ENCODE measurements at places on chromosomes 3 and 15. TPM values are rescaled to one million over a fixed set of nuclear protein-coding genes. Genes with fewer than 3 reads are reported as not detected.

GOLGA6L10 gene
- 1.5 TPM for total RNA-seq

GOLGA8Q gene
- not detected for total RNA-seq

ATP13A4 gene
- total RNA-seq: not detected

HEG1 gene
- 153 TPM for total RNA-seq

MCF2L2 gene
- total RNA-seq: not detected

IRAK2 gene
- 1.3 TPM for total RNA-seq

FBXW12 gene
- not detected for total RNA-seq

FOXB1 gene
- total RNA-seq: not detected

SLC6A11 gene
- not detected for total RNA-seq

MUC20 gene
- total RNA-seq: 52.0 TPM

RHCG gene
- 0.43 TPM for total RNA-seq

- H3K27me3 ChIP-seq: no peaks in the 10 kb centered on the region
- no peaks in the 10 kb centered on the region for H3K36me3 ChIP-seq
- no peak overlapping the region for H3K4me3 ChIP-seq
- H3K4me1 ChIP-seq: no peaks in the 10 kb centered on the region
Measured at GRCh38 chr3:59318881-59319280, 269.1 kb upstream of the CFAP20DC start.

DNA sequence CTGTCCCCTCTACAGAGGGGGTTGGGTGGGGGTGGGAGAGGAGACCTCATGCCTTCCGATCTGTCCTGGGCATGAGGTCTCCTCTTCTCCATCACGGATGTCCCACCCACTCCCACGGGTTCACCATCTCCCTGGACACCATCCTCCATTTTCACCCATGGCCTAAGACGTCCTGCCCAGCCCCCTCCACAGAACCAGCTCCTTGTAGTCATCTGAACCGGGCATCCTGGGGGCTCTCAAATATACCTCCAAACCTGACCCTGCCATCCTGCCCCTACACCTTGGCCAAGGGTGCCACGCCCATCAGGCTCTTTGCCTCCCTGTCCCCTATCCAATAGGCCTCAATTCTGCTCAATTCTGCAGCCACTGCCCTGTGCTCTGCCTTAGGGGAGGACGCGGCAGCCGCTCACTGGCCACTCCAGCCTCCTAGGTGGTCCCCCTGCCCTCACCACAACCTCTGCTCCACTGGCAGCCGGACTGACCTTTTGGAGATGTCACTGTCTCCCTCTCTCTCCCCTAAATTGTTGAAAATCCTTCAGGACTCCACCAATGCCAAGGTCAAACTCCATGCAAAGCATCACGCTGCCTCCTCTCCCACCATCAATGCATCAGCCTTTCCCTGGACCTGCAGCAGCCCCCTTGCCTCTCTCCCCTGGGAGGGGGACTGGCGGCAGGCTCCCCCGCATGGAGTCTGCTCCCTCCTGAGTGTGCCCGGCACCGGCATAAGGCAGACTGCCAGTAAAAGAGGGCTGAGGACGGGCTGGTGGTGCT, 9.4 kb upstream of the ANPEP start:
- DNase-seq: no peak
- H3K27me3 ChIP-seq: no peaks in the 10 kb centered on the region
- peaks cover 16% of the 10 kb centered on the region for H3K4me1 ChIP-seq
- no peak overlapping the region for H3K27ac ChIP-seq

- no peak overlapping the region for H3K4me3 ChIP-seq
- H3K27me3 ChIP-seq: no peaks in the 10 kb centered on the region
- H3K27ac ChIP-seq: no peak overlapping the region
- H3K36me3 ChIP-seq: peaks cover 41% of the 10 kb centered on the region
- no peak for DNase-seq
Measured at GRCh38 chr15:41848631-41849030, 10.0 kb downstream of the PLA2G4B start.

- no peaks in the 10 kb centered on the region for H3K36me3 ChIP-seq
- H3K27ac ChIP-seq: peak overlapping the region; percentile 67
- H3K4me1 ChIP-seq: peaks cover 15% of the 10 kb centered on the region
- no peak for DNase-seq
- peak overlapping the region; percentile 66 for H3K4me3 ChIP-seq
- no peaks in the 10 kb centered on the region for H3K27me3 ChIP-seq
Measured at GRCh38 chr3:120559242-120560061, 36.7 kb upstream of the NDUFB4 start.

- DNase-seq: no peak
- no peak overlapping the region for H3K27ac ChIP-seq
- H3K36me3 ChIP-seq: no peaks in the 10 kb centered on the region
- no peaks in the 10 kb centered on the region for H3K27me3 ChIP-seq
Measured at GRCh38 chr3:182711261-182711683, 82.0 kb upstream of the ATP11B start.

DNA sequence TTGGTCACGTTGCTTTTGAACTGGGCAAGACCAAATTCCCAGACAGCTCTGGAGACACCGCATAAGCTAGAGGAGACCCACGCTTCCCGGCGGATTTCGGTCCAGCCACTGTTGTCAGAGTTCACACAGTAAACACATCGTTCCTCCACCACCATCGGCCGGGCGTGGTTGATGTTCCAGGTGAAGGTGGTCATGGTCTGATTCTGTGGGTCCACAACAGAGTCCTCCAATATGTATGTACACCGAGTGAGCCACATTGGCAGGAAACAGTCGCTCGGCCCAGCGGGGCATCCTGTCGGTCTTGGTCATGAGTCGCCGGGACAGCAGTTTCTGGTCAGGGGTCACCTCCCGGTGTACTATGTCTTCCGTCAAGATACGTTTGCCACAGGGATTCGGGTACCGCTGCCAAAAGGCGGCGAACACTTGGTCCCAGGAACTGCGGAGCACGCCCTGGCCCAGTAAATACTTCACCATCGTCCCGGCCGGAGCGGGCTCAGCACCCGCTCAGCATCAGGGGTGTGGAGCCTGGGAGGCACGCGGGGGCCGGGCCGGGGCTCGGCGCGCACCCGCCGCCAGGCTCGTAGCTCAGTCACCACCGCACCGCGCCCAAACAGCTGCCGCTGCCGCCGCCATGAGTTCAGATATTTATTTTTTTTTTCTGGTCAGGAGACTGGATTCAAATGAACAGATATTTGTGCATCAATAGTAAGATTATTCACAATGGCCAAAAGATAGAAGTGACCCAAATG, 36.7 kb upstream of the NANOGP8 start:
- H3K36me3 ChIP-seq: no peaks in the 10 kb centered on the region
- no peaks in the 10 kb centered on the region for H3K4me1 ChIP-seq

- DNase-seq: no peak
- H3K4me1 ChIP-seq: peaks cover 7% of the 10 kb centered on the region
- H3K27me3 ChIP-seq: no peaks in the 10 kb centered on the region
- no peak overlapping the region for H3K4me3 ChIP-seq
Measured at GRCh38 chr15:68732451-68732850, 88.2 kb downstream of the ANP32A start.

- H3K4me3 ChIP-seq: no peak overlapping the region
- H3K4me1 ChIP-seq: no peaks in the 10 kb centered on the region
- no peaks in the 10 kb centered on the region for H3K27me3 ChIP-seq
- no peak for DNase-seq
- H3K27ac ChIP-seq: no peak overlapping the region
Measured at GRCh38 chr15:63067306-63067705, 24.8 kb downstream of the TPM1 start.

GRCh38 chr3:16199769-16200168, 25.3 kb downstream of the GALNT15 start:
- no peak overlapping the region for H3K27ac ChIP-seq
- H3K4me3 ChIP-seq: no peak overlapping the region
- H3K36me3 ChIP-seq: peaks cover 92% of the 10 kb centered on the region
- DNase-seq: no peak

GRCh38 chr3:184687363-184688015, 24.4 kb downstream of the MAGEF1 start:
- H3K4me3 ChIP-seq: no peak overlapping the region
- H3K4me1 ChIP-seq: peaks cover 8% of the 10 kb centered on the region
- no peaks in the 10 kb centered on the region for H3K36me3 ChIP-seq

DNA sequence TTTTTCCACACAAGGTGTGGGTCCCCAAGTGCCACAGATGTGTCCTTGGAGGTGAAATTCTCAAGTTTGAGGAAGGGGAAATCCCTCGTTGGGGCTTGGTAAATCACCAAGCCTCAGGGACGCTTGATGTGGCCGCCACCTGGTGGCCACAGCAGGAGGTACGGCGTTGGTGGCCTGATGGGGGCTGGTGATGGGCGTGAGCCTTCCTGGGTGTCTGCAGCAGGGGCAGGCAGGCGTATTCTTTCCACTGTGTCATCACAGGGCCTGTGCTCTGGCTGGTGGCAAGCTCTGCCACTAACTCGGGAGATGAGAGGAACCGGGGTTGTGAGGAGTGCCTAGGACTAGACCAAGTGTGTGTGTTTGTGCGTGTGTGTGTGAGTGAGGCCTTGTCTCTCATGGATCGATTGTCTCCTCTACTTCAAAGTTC, 4.2 kb downstream of the ACOX2 start:
- H3K36me3 ChIP-seq: peaks cover 44% of the 10 kb centered on the region
- no peak overlapping the region for H3K4me3 ChIP-seq
- DNase-seq: no peak

DNA sequence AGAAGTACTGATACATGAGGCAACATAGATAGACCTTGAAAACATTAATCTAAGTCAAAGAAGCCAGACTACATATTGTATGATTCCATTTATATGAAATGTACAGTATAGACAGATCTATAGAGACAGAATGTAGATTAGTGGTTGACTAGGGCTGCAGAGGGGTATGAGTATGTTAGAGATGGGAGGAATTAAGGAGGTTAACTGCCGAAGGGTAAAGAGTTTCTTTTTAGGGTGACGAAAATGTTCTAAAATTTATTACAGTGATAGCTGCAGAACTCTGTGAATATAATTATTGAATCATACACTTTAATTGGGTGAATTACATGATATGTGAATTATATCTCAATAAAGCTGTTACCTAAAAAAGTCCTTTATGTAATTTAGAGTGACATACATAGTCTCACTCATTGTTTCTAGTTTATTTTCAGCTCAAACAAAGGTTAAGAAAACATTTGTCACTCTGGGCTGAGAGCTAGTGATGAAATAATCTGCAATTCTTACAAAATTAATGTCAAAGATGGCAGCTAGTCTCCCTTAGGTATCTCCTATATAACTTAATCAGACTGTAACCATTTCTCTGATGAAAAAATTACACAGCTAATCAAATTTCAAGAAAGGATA, 61.4 kb downstream of the DENND4A start:
- no peak overlapping the region for H3K27ac ChIP-seq
- H3K4me3 ChIP-seq: no peak overlapping the region

- no peak overlapping the region for H3K4me3 ChIP-seq
- no peak for DNase-seq
- no peaks in the 10 kb centered on the region for H3K4me1 ChIP-seq
- no peaks in the 10 kb centered on the region for H3K36me3 ChIP-seq
Measured at GRCh38 chr15:58705105-58705504, 44.4 kb downstream of the ADAM10 start.

DNA sequence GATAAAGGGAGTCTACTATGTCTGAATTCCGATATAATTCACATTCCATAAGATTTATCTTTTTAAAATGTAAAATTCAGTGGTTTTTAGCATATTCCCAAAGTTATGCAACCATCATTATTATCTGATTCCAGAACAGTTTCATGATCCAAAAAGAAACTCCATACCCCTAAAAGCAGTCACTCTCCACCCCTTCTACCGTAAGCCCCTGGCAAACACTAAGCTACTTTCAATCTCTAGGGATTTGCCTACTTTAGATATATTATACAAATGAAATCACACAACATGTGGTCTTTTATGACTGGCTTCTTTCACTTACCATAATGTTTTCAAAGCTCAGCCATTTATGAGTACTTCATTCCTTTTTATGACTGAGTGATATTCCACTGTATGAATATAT, 65.6 kb downstream of the TMEM212 start:
- H3K27me3 ChIP-seq: no peaks in the 10 kb centered on the region
- H3K4me3 ChIP-seq: no peak overlapping the region
- H3K4me1 ChIP-seq: no peaks in the 10 kb centered on the region
- no peaks in the 10 kb centered on the region for H3K36me3 ChIP-seq
- H3K27ac ChIP-seq: no peak overlapping the region

DNA sequence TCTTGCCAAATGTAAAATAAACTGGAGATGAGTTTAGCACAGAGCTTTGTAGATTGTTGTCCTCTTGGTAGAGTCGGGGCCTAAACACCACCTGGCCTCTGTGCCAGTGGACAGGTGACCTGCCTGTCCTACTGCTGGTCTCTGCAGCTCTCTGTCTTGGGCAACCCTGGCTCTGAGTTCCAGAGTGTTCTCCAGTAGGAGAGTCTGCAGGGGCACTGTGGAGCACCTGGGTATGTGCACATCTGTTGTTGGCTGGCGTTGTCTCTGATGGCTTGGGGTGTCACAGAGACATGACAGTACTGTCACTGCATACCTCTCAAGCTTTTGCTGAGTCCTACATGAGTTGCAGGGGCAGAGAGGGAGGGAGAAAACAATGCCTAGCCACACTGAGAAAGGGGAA, 112.6 kb downstream of the IGF1R start:
- peaks cover 4% of the 10 kb centered on the region for H3K4me1 ChIP-seq
- H3K36me3 ChIP-seq: no peaks in the 10 kb centered on the region
- peak overlapping the region; percentile 53 for H3K27ac ChIP-seq
- DNase-seq: no peak
- H3K4me3 ChIP-seq: no peak overlapping the region

GRCh38 chr3:127448161-127448561, 142.4 kb downstream of the TPRA1 start:
- no peak overlapping the region for H3K4me3 ChIP-seq
- no peaks in the 10 kb centered on the region for H3K4me1 ChIP-seq
- H3K27ac ChIP-seq: no peak overlapping the region
- no peak for DNase-seq
- no peaks in the 10 kb centered on the region for H3K36me3 ChIP-seq

- no peaks in the 10 kb centered on the region for H3K4me1 ChIP-seq
- H3K4me3 ChIP-seq: no peak overlapping the region
- H3K27ac ChIP-seq: no peak overlapping the region
- no peaks in the 10 kb centered on the region for H3K27me3 ChIP-seq
Measured at GRCh38 chr3:120841264-120841663, 66.7 kb upstream of the STXBP5L start.

- no peaks in the 10 kb centered on the region for H3K27me3 ChIP-seq
- H3K36me3 ChIP-seq: no peaks in the 10 kb centered on the region
- no peaks in the 10 kb centered on the region for H3K4me1 ChIP-seq
- no peak for DNase-seq
- H3K27ac ChIP-seq: no peak overlapping the region
- H3K4me3 ChIP-seq: no peak overlapping the region
Measured at GRCh38 chr3:140268103-140268502, 333.1 kb downstream of the CLSTN2 start.

DNA sequence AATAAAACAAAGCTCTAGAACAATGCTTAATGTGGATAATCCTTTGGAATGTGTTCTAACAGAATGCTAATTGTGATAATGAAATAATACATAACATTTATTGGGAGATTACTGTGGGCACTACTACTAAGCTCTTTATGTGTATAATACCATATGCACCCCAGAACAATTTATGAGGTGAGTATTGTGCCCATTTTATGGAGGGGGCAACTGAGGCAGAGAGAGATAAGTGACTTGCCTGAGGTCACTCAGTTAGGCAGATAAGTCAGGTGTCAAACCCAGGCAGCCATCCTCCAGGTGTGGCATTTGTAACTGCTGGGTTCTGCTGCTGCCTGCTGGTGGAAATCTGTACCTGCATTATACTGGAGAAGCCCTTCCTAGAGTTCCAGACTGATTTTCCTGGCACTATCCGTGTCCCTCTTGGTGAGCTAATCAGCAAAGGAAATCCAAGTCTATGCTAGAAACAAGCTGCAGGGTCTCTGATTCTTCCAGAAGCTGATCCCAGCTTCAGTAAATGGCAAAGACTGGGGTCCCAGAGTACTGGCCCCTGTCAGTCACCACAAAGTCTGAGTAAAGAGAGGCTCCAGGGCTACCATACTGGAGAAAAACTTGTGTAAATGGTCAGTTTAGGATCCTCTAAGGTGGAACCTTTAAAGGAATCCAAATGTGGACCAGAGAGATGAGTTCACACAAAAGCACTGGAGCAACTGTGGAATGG, 22.6 kb upstream of the RBP1 start:
- H3K27me3 ChIP-seq: no peaks in the 10 kb centered on the region
- no peak for DNase-seq
- H3K36me3 ChIP-seq: peaks cover 3% of the 10 kb centered on the region

Measured in ascending aorta (tissue), 2 donors.